ENCODE measurements at places on chromosomes 3 and 15.

GRCh38 chr15:73015493-73015892, 36.8 kb upstream of the NEO1 start:
- DNase-seq: no peak

DNA sequence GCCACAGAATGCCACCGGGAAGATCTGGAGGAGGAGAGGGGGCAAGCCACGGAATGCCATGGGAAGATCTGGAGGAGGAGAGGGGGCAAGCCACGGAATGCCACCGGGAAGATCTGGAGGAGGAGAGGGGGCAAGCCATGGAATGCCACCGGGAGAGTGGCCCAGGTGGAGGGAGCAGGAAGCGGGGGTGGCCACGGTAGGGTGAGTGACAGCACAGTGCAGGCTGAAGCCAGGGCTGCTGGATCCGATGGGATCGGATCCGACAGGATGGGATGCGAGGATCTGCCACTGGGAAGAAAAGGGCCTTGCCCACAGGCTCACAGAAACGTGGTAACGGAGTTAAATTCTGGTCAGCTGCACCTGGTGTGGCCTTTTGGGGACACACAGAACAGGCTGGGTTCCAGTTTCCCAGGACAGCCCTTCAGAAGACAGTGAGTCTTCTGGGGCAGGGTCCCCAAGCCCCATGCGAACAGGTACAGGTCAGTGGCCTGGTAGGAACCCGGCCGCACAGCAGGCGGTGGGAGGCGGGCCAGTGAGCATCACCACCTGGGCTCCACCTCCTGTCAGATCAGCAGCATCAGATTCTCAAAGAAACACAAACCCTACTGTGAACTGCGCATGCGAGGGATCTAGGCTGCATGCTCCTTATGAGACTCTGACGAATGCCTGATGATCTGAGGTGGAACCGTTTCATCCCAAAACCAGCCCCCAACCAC, 58.8 kb downstream of the XXYLT1 start:
- no peak for DNase-seq

DNA sequence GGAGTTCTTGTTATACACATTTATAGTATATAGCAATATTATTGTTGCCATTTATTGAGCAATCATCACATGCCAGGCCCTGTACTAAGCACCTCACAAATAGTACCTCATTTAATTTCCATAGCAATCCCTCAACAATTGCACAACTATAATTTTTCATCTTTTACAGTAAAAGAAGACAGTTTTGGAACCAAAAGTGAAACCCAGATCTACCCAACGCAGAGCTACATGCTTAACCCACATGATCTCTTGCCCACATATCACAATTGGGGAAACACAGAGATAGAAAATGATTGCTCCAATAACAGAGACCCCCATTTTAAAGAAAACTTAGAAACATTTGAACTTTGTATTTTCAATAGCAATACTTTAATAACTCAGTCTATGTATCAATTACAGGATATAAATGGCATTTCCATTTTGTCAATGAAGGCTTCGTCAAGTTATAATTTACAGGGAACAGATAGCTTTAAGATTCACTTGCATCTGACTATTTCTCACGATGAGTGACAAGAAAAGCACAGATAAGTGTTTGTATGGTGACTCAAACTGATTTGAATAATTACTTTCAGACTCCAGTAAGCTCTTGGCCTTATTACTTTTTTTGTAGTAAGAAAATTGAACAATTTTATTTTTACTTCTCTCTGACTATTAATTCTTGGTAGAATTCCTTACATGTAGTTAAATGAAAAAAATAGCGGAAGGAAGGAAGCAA, 38.7 kb upstream of the CCDC50 start:
- DNase-seq: no peak

DNA sequence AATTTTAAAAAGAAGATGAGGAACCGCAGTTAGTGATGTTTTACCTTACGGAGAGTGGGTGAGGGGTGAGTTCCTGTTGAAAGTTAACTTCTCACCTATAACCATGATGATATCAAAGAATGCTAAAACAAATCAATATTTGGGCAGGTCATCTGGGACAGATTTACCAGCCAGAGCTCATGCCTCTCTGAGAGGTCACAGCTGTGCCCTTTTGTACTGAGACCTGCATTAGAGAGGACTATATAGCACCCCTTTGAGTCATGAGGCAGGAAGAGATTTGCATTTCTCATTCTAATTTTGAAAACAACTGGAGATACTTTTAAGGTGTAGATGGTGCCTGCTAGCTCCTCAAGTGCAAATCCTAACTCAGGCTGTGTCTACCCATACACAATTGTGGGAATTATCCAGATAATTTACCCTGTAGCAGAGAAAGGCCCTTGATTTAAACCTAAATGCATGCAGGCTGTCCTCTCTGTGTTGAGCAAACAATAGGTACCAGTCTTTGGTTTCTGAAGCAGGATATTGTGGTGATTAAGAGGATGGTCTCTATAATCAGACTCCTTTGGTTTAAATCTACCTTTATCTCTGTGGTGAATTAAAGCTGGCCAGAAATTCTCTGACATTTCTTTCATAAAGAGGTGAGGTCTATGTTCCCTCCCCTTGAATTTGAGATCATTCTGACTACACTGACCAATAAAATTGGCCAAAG, 5.8 kb upstream of the TM4SF4 start:
- no peak for DNase-seq

DNA sequence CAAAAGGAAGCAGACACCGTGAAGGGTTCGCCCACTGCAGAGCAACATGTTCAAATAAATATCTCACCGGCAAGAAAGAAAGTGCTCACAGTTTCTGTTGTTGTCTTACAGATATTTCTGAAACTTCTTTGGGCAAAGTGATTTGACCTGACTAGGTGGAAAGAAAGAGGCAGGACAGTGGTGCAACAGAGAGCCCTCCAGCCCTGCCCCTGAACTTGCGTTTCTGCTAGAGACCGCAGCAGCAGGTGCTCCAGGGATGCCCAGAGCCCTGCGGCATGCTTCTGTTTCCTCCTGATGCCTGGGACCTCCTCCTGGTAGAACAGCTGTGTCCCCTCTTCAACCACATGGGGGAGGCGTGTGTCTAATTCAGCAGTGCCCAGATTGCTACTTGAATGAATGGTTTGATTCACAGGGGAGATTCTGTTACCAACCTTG, 123.4 kb downstream of the ATP10A start:
- no peak for DNase-seq

DNA sequence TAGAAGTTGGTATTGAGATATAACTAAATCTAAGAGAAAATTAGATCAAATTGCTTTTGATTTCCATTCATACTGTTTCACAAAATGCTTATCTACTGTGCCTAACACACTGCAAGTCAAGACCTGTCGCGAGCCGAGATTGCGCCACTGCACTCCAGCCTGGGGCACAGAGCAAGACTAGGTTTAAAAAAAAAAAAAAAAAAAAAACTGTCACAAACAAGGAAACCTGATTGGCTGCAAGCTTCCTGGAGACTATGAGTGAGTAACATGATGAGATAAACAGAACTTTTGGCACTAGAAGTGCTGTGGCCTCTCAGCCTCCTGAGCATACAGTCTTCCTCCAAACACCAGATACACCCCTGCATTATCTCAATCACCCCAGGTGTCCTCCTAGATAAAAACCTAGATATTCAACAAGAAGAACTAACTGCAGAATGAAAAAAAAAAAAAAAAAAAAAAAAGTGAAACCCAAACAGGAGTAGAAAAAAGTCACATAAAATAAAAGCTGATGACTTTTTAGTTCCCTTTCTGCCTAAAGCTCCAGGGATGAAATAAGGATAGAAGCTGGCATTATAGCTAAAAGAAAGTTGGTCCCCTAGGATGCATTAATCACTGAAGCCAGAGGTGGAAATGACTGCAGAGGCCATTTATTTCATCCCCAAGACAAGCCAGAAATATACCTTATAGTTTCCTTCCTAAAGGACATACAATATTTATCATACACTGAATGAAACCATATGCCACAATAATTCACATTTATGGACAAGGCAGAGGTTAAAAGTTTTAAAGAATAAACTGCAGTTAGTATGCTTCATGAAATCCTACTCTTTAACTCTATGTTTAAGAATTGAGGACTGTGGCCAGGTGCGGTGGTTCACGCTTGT, 82.4 kb downstream of the P3H2 start:
- peak; percentile 79 for DNase-seq

GRCh38 chr3:41848753-41849574, 112.9 kb downstream of the ULK4 start:
- no peak for DNase-seq

DNA sequence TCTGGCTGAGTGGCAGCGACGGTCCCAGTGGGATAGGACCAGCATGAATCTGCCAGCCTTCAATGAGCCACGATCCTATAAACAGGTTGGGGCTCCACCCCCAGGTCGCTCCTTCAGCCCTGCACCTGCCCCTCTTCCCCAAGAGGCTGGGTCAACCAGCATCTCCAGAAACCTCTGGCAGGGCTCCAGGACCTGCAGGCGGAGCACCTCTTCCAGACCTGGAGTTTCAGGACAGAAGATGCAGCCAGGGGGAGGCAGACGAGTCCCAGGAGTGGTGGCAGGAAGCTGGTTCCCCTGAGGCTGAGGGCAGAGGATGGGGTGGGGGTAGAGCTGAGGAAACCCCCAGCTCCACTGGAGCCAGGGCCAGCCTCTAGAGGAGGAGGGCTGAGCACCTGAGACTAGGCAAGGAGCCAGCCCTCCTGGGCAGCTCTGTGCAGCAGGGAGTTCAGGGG, at the start of gene PLA2G4D:
Gene PLA2G4D (minus strand): TSS at position 51 of the 452 bp plus-strand sequence. CDS start 103 bp downstream, outside the sequence.
- DNase-seq: peak; percentile 32

DNA sequence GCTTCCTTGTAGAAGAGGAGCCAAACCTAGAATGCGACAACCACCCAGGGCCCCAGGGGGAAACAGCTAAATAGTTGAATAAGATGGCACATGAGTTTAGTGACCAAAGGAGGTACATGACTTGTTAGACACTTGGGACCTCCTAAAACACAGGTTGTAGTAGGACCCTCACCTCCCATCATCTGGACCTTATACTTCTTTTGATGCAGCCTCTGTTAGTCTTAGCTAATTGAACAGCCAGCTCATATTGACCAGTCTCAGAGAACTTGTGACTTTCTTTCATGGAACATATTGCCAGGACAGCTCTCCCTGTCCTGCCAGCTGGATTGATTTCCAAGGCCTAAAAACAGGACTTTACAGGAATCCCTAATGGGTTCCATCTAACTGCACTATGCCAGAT, 45.0 kb downstream of the SPSB4 start:
- no peak for DNase-seq

DNA sequence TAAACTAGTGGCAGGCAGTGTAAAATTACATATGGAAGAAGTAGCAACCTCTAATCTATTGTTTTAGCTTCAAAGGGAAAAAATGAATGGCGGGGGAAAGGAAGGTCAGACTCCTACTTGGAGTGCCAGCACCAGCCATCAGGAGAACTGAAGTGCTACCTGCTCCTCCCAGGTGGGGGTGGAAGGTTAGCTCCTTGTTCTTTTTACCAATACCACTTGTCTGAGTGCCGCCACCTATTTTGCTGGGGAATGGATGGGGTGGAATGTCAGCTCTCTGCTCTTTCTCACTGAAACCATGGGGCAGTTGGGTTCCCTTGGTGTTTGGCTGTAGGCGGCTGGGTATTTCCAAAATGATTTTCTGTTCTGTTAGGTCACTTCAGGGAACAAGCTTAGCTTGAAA, 428.7 kb upstream of the EPHA3 start:
- no peak for DNase-seq

DNA sequence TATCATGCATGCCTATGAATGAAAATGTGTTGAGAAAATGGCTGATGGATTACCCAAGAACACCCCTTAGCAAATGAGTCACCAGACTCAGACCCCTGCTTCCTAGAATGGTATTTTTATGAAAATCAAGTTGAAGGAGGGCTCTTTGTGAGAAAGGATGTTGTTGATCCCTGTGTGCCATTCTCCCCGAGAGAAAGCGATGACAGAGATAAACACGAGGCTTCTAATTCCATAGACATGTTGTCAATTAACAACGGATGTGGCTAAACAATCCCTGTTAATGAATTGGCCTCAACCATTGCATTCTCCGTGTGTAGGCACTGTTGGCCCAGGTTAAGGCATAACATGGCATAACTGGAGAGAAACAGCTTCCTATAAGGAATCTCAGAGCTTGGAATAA, 5.8 kb upstream of the OXTR start:
- no peak for DNase-seq

- DNase-seq: no peak
Measured at GRCh38 chr15:85423256-85423655, 42.9 kb downstream of the AKAP13 start.

DNA sequence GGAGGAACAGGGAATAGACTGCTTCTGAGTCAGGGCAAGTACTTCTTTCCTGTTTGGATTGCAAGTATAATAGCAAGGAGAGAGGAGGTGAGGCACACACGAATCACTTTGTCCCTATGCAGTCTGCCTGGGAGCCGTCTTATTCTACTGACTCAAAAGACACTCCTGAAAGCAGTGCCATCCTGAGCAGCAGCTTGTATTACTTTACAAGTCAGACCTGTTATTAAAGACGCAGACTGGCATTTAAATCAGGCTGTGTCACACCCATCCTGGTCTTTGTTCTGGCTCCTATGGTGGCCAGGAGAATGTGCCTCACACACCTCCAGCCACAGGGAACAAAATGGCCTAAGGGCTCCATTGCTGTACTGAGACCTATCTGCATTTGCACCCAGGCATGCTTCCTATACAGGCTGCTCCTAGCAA, 17.9 kb upstream of the SQOR start:
- no peak for DNase-seq

DNA sequence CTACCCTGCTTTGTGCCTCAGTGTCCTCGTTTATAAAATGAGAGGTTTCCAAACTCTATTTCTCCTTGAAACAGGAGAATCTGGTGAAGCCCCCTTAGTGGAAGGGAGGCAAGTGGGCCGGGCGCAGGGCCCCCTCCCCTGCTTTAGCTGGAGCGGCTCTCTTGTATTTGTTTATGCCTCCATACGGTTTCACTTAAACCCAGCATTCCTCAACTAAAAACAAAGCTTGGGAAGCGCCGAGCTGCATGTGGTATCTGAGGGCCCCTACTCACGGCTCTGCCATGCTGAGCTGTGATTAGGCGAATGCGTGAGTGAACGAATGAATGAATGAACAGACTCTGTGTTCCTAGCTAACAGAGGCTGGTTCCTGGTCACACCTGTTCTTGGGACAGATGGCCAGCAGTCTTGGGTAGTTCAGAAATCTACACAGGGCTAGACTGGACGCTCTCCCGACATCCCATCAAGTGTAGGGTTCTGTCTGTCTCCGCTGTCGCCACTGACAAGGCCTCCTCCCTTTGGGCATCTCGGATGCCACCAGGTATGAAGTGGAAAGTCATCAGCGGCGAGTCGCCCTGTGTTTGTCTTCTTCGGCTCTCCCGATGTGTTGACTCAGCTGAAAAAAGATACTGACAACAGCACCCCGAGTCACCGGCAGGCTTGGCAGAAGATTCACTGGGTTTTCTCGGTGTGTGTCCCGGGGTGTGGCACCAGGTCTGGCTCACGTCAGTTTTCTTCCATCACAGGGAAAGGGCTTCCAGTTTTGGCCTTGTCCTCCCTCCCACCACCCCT, 42.4 kb upstream of the VPS8 start:
- DNase-seq: no peak
